Stimulated activated CD4-positive, alpha-beta T cell treated with anti-CD3 and anti-CD28 coated beads, Interleukin-2, amount 100 ng/mL, for 48 hours (primary cell): ENCODE measurements at places on chromosomes 12 and 14.

- DNase-seq: no peak
These were observed 107.5 kb upstream of the PDE3A start for GRCh38 chr12:20260851-20261250.

DNA sequence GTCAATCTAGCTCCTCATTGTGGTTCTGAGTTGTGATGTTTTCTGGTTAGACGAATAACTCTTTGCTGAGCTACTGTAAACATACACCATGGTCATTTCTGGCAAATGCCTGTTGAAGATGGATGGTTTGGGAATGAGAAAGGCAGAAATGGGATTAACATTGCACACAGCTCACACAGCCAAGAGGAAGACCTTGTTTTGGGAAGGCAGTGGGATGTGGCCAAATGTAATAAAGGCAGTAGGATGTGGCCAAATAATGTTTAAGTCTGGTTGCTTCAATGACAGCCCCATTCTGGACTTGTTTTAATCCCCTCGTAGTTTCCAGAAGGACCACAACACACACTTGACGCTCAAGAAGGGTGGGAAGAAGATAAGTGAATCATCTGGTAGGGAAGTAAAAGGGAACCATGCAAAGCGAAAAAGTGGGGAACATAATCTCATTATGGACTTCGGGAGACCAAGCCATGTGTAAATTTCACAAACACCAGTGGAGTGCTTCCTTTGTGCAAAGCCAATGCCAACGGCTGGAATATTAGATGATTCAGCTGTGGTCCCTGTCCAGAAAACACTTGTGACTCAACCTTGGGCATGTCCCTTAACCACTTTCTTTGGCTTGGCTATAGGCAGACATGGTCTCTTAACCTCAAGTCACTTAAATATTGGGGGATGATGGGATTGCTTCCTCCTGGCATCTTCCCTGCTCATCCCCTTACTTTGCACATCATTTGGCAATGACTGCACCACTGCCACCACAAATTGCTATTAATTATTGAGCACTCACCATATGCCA lies 284.4 kb upstream of the CRY1 start:
- DNase-seq: no peak

GRCh38 chr12:66929121-66929520 lies 250.2 kb upstream of the GRIP1 start:
- DNase-seq: peak; percentile 7

- DNase-seq: no peak
These were observed 334.0 kb upstream of the FLRT2 start for GRCh38 chr14:85195872-85196477.

DNA sequence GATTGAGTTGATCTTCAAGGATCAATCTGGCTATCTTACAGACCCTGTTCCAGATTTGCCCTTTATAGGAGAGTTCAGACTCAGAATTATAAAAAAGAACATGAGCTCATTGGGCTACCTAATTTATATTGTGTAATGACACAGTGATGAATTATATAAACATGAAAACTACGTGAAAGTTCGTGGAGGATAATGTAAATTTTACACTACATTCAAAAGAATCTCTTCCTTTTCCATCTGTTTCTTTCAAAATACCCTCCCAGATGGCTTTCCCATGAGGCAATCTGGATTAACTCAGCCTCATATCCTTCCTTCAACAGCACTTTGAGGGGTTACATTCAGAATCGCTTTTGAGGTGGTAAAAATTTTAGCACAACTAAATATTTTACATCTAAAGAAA lies 129.3 kb downstream of the HMGA2 start:
- no peak for DNase-seq

DNA sequence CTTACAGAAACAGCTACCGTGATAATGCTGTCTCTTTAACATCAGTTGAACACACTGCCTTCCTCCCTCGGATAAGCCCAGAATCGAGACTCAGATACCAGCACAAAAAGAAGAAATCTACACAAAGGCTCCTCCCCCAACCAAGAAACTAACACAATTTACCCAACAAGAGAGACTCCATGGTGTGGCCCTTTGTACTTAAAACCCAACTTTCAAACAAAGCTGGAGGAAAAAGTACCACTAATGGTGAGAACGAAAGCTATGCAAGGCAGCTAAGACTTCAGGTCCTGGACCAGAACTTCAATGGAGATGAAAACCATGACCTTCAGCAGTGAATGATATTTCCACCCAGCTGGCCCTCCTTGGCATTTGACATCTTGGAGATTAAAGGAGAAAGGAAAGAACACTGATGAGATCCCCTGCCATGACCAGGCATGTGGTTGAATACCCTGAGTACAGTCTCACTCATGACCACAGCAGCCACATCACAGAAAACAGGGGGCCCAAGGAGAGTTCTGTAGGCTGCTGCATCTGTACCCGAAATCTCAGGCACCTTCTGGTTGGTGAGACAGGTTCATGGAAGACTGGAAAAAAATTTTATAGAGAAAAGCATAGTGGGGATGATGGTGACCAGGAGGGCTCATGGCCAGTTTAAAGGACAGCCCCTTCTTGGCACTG lies 36.7 kb downstream of the RBM19 start:
- DNase-seq: peak; percentile 23

GRCh38 chr12:94614288-94614721 lies 36.1 kb downstream of the TMCC3 start:
- DNase-seq: no peak

GRCh38 chr12:64714551-64714968 lies 44.6 kb downstream of the GNS start:
- no peak for DNase-seq

- DNase-seq: no peak
These were observed 434.6 kb upstream of the RGS6 start for GRCh38 chr14:71497645-71498086.

- no peak for DNase-seq
These were observed 36.6 kb downstream of the CCNK start for GRCh38 chr14:99517643-99518381.

- DNase-seq: no peak
These were observed 300.7 kb upstream of the SEL1L start for GRCh38 chr14:81834308-81834707.

- no peak for DNase-seq
These were observed 53.3 kb upstream of the LRRK2 start for GRCh38 chr12:40171501-40171900.

DNA sequence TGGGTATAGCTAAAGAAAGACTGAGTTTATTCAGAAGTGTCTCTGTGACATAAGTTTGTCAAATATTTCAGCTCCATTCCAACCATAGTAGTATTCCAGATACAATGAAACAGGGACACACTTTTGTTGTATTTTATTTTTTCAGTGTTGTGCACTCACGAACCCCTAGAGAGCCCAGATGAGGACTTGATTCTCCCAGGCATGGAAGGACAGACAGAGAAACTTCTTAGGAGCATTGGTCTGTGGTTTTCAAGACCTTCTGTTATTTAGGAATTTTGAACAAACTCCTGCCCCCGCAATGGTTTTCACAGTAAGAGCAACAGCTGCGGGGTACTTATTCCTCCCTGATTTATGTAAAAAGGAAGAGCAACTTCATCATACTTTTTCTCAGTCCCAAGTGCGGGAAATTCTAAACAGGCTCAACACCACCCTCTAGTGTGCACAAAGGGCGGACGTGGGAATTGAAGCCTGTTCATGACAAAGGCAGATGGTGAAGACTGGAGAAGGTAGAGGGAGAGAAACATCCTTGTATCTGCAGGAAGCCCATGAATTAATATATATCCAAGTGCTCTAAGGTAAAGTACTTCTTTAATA lies 147.6 kb downstream of the PAH start:
- peak; percentile 13 for DNase-seq

GRCh38 chr14:57161583-57162234 lies 107.0 kb downstream of the EXOC5 start:
- no peak for DNase-seq

GRCh38 chr12:51399891-51400290 lies 8.7 kb upstream of the GALNT6 start:
- DNase-seq: no peak

DNA sequence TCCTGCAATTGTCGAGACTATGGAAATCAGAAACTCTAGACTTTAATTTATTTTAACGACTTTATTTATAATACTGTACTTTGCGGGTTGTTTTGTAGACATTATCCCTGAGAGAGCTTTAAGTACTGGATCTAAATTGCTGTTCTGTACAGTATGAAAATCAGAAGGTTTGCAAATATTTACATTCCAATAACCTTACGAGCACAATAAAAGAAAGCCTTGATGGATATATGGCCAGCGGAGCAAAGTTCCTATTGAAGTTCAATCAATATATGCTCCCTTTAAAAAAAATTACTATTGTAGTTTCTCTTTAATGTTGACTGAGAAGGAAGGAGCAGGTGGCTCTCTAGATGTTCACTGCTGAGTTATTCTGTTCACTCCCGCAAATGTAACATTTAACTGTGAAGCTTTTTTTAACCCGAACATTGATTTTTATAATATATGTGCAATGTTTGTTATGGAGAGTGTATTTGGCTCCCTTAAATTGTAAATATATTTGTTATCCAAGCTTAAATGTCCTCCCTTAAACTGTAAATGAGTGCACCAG lies 235.3 kb downstream of the PLCZ1 start:
- no peak for DNase-seq

GRCh38 chr12:42442888-42443287 lies 116.9 kb downstream of the PPHLN1 start:
- no peak for DNase-seq

GRCh38 chr14:51805541-51805940 lies 54.9 kb upstream of the GNG2 start:
- DNase-seq: no peak

DNA sequence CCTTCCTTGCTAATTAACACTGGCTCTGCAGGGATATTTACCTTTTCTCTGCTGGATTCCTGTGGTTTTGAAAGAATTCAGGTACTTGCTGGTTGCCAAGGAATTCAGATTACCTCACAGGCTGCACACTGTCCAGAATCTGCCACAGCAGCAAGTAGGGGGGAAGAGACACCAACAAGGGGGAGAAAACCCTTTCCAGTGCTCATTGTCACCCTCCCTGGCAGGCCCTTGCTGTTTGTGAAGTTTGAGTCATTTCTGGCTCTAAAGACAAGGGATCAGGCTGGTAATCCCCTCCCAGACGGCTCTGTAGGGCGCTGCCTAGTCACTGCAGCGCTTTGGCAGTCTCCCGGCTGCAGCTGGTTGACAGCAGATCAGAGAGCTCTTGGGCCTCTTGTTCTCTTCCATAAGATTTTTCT lies 50.8 kb downstream of the TTLL5 start:
- DNase-seq: no peak

DNA sequence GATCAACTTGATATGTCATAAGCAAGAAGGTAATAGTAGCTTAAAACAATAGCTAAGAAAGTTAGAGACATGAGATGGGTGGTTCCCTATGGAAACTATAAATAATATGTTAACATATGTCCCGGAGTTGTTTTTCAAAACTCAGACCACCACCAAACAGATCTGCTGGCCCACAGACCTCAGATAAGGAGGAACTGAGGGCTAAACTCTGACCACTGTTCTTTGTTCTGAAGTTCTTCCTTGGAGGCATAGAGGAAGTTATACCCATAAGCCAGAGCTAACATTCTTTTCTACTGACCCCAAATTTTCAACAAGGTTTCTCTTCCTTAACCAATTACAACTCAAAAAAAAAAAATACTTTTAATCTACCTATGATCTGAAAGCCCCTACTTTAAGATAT lies 156.1 kb upstream of the FSCB start:
- DNase-seq: no peak

DNA sequence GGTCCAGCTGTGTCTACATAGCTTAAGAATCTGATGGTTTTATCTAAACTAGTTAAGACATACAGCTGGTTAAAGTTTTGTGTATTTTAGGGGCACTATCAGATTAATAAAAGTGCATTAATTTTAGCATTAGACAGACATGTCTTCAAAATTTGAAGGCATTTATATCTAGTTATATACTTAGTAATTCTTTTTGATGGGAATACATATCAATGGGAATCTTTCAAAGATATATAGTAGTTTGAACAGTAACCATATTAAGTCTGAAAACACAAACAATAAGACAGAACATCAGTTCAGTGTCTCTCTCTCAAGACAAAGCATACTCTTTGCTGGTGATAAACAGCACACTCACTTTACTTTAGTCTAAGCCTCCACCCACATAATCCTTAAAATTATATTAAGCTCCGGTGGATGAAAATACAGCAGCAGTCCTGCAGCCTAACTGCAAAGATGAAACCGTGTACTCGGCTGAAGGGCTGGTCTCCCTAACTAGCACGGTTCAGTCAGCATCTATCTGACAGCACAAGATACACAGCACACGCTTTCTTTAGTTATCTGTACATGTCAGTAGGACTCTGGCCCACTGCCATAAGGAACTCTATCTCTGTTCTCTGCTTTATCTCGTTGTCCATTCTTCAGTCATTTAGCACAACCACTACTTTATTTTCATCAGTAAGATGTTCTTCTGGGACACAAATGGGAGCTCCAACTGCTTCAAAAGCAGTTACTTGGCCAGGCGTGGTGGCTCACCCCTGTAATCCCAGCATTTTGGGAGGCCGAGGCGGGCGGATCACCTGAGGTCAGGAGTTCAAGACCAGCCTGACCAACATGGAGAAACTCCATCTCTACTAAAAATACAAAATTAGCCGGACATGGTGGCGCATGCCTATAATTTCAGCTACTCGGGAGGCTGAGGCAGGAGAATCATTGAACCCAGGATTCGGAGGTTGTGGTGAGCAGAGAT lies 80.5 kb downstream of the MED13L start:
- no peak for DNase-seq

DNA sequence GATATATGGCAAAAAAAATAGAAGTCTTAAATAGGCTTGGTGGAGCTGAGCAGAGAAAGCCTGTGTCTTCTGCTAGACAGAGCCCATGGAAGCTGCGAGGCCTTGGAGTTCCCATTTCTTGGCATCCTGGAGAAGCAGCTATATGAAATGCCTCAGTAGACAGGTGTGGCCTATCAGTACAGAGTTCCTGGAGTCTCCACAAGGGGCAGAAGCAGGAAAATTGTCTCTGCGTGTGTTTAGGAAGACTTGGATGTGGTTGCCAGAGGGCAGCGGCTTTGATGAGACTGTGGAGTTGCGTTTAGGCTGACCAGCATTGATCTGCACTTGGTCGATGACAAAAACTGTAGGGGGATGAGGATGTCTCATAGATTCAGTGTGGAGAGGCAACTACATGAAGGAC lies 334.5 kb upstream of the SEL1L start:
- no peak for DNase-seq

DNA sequence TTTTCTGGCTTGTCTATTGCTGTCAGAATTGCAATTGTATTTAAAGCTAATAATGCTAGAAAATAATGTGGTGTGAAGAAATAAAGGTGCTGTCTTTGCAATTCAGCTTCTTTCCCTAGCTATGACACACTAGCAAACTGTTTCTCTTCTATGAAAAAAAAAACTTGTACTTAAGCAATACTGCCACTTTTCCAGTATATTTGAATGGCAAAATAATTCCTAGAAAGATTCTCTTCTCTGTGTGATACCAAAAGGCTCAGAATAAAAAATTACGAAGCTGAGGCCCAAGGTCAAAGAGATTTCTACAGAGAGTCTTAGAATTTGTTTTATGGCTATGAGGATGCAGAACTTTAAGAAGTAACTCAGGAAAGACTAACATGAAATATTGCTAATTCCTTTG lies 235.5 kb downstream of the ADAMTS20 start:
- DNase-seq: no peak
